ENCODE measurements at places on chromosomes 12 and 14.

DNA sequence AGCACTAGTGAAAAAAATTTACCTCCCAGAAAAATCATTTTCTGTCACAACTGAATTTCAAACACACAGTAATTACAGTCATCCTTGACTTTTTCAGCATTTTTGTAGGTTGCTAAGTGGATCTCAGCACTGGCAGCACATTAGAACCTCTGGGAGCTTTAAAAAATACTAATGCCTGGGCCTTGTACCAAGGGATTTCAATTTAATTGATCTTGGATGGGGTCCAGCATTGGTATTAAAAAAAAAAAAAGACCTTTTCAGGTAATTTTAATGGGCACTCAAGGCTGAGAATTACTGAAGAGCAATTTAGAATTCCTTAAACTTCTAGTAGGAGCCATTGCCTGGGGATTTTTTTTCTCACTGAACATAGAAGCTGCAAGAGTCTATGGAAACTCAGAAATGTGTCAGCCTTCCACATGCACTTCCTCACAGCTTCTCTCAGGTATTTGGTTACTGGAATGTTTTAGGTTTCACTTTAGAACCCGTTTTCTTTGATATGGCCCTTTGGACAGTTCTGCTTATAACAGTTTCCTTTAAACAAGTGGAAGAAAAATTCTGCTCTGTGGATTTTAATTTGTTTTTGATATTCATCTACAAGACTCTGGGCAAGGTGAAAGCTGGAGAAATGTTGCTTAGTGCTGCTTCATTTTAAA lies 88.5 kb upstream of the DACT1 start:
- DNase-seq: peak; percentile 46

GRCh38 chr12:131618303-131618658 lies 92.6 kb upstream of the SFSWAP start:
- no peak for DNase-seq

DNA sequence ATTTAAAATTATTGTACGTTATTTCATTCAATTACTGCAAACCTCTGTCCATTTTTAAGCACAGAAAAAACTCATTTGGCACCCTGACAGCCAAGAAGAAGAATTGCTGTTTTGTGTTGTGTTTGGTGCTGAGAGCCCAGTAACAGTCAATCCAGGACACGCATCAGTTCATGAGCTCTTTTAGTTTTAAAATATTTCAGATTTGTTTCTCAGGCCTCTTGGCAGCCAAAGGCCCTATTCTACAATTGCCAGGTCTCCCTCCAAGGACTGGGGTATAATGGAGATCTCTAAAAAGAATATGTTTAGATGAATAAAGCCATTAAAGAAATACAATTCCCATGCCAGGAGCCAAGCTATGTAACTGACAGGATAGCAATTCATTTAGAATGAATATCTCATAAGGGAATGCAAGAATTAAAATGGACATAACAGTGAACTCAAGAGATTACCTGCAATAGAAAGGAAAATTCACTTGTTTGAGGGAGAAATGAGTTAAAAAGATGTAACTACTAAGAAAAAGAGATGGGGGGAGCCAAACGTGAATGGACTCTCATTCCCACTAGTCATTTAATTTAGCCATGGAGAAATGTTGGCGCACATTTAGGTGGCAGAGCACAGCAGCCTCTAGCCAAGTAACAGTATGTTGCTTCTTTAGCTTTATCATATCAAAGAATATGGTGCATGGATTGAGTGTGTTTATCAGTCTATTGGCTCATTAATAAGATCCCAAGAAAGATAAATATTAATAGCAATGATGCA lies 140.6 kb upstream of the PELI2 start:
- DNase-seq: no peak

DNA sequence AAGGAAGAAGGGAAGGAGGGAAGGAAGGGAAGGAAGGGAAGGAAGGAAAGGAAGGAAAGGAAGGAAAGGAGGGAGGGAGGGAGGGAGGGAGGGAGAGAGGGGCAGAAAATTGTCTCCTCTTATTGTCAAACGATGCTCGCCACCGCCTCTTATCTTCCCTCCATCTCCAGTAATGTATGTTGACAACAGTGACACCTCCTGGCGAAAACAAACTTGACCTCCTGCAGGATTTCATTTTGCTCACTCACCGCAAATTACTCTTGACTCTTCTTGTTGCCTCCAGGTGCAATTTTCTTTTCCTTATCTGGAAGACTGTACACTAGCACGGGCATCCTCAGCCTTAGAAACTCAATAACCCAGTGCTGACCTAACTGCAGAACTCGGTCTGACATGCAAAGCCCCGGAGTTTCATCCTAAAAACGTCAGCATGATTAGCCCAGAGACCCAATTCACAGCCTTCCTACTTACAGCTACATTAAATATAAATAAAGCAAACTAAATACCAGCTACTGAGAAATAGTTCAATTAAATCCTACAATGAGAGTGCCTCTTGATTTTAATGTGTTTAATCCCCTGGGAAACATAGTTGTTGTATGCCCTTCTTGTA lies 512.4 kb upstream of the TMPO start:
- DNase-seq: peak; percentile 41

DNA sequence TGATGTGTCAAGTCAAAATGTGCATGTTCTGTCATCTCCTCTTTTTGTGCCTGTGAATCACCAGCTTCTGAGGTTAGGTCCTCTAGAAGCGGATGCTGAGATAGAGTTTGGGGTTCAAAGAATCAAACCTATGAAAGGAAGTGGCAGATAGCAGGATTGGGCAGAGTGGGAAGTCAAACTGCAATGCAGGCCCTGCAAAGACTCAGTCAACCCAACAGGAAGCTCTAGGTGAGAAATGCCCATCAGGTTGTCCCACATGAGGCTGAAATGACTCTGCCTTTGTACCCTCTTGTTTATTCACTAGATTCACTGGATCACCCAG lies 4.5 kb upstream of the MIA2 start:
- no peak for DNase-seq

GRCh38 chr12:98653866-98654493 lies 8.9 kb downstream of the APAF1 start:
- peak; percentile 85 for DNase-seq

DNA sequence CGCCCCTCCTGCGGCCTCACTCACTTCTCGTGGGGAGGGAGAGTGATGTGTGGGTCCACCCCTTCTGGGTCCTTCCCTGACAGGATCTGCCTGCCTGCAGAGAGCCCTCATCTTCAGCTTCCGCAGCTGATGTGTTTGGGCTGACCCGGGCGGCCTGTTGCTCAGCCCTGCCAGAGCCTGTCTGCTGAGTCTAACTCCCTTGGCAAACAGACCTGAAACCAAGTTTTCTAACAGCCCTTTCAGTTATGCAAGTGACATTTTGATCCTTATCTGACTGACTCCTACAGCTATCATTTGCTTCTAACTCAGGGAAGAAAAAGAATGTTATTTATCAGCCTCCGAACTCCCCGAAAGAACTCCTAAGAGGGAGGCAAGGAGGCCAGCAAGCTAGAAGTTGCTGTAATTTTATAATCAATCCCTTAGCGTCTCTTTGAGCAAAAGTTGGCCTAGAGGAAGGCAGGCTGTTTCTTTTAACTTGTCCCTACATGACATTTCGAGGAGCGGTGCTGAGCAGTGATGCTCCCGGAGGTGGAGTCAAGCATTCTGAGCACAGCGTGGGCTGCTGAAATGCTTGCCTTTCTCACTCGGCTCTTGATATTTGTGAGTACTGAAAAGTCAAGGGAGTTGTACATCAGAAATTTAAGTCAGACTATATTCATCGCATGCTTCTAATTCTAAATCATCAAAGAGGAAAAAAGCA lies 31.5 kb upstream of the CACNA2D4 start:
- DNase-seq: peak; percentile 4

GRCh38 chr12:77725611-77726010 lies 105.1 kb upstream of the NAV3 start:
- peak; percentile 94 for DNase-seq

- DNase-seq: peak; percentile 66
These were observed 38.8 kb upstream of the ATF7IP start for GRCh38 chr12:14326699-14327098.

DNA sequence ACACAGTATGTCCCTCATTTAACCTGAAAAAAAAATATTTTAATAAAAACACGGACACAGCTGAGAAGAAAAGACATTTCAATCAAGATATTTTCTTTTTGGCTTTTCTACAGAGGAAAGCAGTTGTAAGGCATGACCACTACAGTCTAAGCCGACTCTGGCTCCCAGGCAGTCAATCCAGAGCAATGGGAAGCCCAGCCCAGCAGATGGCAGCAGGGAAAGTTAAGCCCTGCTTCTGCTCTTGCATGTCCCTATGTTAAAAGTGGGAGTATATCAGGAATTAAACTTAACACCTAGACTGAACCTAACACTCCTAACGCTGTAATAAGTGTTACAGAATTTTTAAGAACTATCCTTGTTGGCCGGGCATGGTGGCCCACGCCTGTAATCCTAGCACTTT lies 19.5 kb upstream of the HAL start:
- DNase-seq: peak; percentile 68

GRCh38 chr12:27003421-27004381 lies 10.5 kb downstream of the TM7SF3 start:
- no peak for DNase-seq

DNA sequence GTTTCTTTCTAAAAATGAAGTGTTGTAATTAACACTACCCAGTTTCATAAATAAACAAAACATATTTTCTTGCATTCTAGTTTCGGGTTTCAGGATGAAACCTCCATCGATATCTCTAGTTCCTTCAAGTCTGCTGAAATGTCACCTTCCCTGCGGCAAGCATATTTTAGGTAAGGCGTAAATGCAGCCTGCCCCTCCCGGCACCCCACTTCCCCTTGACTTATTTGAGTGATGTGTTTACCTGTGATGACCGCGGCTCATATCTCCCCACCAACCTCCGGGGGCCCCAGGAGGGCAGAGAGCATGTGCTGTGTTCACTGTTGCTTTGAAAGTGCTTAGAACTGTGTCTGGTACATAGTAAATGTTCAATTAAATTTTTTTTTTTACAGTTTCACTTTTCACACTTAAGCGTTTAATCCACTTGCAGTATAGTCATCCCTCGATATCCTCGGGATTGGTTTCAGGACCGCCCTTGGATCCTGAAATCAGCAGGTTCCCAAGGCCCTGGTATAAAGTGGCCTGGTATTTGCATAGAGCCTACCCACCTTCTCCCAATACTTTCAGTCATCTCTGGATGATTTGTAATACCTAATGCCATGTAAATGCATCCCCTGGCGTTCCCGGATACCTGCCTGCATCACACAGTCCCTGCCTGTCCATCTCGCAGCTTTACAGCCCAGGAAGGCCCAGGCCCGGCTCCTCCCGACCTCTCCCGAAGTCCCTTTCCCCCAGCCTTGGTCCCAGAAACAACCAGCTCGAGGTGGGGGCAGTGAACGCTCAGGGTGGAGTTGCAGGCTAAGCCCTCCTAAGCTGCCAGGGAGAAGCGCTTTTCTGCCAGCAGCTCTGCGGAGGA lies 40.2 kb upstream of the FBRSL1 start:
- no peak for DNase-seq

- no peak for DNase-seq
These were observed 1.4 kb upstream of the RFLNA start for GRCh38 chr12:124293286-124294003.

- DNase-seq: no peak
These were observed 259.8 kb downstream of the NUAK1 start for GRCh38 chr12:105878964-105879363.

DNA sequence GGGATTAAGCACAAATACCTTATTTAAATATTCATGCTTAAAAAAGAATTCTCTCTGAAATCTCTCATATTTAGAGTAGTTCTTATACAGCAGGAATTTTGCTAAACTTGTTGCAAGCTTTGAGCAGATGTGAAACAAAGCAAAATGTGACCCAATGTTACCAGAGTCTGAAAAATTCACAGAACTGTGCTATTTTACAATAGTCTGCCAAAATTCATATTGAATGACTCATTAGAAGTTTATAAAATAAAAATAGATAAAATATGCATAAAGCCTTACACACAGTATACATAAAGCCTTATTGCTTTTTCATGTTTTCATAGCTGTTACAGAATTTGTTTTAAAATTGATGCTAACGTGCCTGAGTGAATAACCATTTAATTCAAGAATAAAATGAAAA lies 17.8 kb upstream of the RHOJ start:
- DNase-seq: peak; percentile 82

DNA sequence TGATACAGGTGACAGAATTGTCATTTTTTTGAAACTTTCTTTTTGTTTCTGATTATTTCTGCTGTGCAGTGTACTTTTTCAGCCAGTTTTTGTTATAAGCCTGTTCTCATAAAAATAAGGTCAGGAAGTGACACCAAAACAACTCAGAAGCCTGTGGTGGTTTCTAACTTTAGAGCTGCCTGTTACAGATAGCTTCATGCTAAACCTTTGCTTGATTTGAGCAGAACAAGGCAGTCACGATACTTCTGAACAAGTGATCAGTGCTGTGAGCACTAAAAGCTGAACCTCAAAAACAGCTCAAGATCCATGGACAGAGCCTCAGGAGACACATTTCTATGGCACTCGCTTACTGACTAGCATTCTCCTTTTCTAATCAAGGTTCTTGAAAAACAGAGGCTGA lies 82.0 kb downstream of the PRKCH start:
- DNase-seq: no peak

All from choroid plexus epithelial cell (primary cell).